Activated CD4-positive, alpha-beta T cell treated with anti-CD3 and anti-CD28 coated beads, Interleukin-2, amount 50 U/mL, for 24 hours (primary cell): ENCODE measurements at places on chromosomes 4 and X.

DNA sequence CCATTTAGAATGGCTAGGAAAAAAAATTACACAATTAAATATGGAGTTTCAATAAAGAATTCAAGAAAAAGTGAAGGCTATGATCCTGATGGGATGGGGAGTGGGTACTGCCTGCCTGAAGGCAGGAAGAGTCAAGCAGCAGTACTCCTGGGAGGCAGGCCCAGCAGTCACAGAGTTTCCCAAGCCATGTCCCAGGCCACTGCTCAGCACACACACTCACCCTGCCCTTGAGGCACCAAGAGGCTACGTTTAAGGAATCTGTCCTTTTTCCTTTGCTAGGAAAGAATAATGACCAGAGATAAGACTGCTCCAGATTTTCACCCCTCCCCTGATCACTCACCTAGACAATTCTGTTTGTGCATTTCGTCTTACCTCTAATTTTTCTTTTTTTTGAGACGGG lies 30.2 kb downstream of the MAP7D3 start:
- DNase-seq = no peak

- no peak for DNase-seq
Measured at GRCh38 chr4:40216622-40217366, 20.0 kb downstream of the RHOH start.

DNA sequence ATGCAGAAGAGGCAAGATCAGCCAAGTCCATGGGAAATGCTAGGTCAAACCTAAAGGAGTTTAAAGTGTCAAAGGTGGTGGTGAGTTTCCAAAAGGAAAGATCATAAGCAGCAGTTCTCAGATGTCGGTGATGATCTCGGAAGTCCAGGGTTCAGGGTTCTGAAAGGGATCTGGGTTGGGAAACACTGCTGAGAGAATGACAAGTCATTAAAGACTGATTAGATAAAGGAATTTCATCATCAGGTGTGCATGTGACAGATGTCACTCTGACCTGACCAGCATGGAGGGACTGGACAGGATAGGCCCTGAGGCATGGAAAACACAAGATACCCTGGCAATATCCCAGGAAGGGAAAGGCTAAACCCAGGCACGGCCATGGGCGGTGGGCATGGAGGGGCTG lies 195.7 kb upstream of the TBL1X start:
- no peak for DNase-seq

- DNase-seq = no peak
Measured at GRCh38 chr4:4783847-4784246, 75.6 kb upstream of the MSX1 start.

- DNase-seq = no peak
Measured at GRCh38 chrX:150902434-150903109, 4.1 kb upstream of the CD99L2 start.

DNA sequence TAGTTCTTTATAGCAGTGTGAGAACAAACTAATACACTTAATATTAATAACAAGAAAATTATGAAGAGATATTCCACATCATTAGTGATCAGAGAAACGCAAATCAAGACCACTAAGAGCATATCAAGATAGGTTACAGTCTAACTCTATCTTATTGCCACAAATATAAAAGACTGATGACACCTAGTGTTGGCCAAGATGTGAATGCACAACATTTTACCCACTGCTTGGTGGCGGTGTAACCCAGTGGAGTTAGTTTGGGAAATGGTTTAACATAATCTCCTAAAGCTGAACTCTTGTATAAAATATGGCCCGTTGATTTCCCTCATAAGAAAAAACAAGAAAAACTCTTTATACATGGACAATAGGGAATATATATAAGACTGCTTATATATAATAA lies 92.4 kb downstream of the SLITRK2 start:
- no peak for DNase-seq

DNA sequence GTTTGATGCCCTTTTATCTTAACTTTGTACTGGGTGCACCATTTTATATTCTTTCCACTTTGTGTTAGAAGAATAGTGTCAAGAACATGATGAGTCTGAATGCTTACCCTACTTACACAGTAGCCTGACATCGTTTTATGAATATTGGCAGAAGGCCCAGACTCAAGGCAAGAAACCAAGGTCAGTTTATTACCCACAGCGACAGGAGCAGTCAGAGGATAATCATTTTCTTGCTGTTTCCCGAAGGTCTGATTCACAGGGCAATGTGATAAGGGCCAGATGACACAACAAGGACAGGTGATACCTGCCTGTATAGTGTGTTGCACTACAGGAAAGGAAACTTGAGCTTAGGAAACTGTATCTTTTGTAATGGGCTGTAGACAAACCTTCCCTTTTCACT lies 417.4 kb downstream of the SPOCK3 start:
- DNase-seq = no peak

GRCh38 chr4:7399440-7400234 lies 35.1 kb downstream of the PSAPL1 start:
- no peak for DNase-seq

- no peak for DNase-seq
Measured at GRCh38 chrX:125651426-125651825, 331.8 kb downstream of the TEX13C start.

- DNase-seq = no peak
Measured at GRCh38 chr4:119138046-119138445, 2.4 kb downstream of the MYOZ2 start.

GRCh38 chr4:5998333-5998936 lies 19.8 kb downstream of the C4orf50 start:
- DNase-seq = peak; percentile 1

DNA sequence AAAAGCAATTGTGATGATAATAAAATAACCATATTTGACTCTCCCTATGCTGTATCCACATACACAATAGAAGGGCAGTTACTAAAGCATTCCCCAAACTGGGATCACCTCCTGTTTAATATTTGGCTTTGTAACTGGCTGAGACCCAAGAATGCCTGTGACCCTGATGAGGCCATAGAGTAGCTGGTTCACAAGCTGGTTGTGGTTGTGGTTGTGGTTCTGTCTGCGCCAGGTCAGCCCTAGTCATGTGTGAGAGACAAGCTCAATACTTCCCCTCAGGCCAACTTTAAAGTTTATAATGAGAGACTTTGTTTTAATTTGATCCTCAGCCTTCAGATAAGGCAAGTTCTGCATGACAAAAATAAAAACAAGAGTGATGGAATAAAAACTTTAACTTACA lies 209.9 kb downstream of the PARM1 start:
- DNase-seq = no peak

- DNase-seq = no peak
Measured at GRCh38 chr4:101865501-101866062, 75.1 kb downstream of the BANK1 start.

DNA sequence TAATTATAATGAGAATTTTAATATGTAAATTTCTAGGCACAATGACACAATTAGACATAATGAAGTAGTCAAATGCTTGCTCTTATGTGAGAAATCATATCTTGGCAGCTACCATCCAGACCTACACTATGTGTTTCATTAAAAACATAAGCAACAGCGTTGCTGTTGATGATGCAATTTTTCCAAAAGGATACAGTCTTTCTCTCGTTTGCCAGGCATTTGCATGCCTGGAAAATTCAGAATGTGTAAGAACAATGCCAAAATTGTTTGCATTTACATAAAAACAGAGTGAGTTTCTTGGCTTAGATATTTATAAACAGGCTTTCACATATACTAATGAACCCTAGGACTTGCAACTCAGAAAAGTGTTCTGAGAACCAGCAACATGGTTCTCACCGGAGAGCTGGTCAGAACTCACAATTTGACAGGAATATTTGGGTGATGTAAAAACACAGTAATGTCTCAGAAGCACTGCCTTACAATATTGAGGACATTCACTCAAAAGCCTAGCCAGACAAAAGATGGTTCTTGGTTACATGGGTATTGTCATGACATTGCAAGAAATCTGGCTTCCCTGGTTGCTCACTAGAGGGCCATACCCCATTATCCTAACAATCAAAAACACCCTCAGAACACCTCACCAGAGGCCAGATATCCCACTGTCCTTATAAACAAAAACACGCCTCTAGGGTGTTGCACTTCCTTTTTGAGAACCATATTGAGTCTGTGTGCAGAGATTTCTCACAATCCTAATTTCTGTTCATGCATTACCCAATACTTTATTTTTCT lies 1029.0 kb upstream of the AGA start:
- no peak for DNase-seq

GRCh38 chr4:26727844-26728243 lies 132.8 kb upstream of the STIM2 start:
- DNase-seq = no peak

DNA sequence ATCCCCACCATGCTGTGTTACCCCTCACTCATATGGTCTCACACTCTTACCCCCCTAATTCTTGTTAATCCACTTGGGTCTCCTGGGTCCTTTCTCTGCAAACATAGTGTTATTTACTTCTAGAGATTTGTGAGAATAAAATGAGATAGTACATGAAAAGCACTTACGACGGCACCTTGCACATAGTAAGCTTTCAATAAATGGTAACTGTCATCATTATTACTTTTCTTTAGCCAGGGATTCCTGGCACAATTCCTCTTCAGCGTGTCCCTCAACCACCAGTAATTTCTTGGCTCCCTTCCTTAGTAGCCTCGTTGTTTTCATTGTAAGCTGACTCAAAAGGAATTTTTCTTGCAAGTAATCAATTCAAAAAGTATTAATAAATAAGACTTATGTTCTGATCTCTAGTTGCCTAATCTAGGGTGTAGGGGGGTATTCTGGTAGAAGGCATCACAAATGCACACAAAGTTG lies 30.1 kb upstream of the RBMX start:
- no peak for DNase-seq
